ENCODE measurements at places on chromosomes 16 and 17.
A peak's percentile ranks its signal among the peaks of the same experiment; 100 is the strongest.

- DNase-seq: no peak
Measured at GRCh38 chr17:83050651-83051395, 28.6 kb upstream of the METRNL start.

DNA sequence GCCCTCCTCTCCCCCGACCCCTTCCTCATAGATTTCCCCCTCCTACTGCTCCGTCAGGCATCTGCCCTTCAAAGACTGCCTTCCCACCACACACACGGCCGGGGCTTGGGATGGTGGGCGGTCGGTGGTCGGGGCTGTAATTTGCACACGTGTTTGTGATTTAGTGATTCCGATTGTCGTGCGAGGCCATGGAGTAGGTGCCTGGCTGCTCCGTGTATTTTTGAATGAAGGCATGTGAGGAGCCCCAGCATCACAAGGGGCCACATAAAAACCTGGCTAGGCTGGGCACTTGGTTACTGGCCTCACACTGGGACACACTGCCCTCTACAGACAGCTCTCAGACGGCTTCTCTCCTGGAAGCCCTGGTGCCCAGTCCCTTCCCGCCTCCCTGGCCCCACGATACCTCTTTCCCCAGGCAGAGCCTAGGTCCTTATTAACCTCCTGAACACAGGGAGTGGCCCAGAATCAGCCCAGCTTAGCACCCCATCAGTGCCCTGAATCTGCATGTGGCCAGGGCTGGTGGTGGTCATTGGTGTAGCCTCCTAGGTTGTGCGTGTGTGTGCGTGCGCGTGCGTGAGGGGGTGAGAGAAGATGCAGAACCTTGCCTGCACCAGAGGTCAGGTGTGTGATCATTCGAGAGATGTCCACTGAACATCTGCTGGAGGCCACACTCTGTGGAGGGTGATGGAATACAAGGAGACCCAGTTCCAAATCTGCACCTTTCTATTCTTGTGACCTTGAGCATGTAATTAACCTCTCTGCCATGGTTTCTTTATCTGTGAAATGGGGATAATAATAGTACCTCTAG lies 1.3 kb upstream of the SOCS1 start:
- DNase-seq: peak; percentile 58

DNA sequence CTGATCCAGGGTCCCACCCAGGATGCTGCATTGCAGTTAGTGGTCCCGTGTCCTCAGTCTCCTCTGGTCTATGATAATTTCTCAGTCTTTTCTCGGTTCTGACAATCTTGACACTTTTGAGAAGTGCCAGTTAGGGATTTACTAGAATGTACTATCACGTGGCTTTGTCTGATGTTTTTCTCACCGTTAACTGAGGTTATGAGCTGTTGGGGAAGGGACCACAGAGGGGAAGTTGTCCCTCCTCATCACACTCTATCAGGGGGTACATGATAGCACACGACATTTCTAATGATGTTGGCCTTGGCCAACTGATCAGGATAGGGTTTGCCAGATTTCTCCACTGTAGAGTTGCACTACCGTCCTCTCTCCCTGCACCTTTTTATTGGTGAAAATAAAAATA lies 250.9 kb upstream of the SDK2 start:
- no peak for DNase-seq

- no peak for DNase-seq
Measured at GRCh38 chr17:75950855-75951554, 10.2 kb upstream of the FBF1 start.

DNA sequence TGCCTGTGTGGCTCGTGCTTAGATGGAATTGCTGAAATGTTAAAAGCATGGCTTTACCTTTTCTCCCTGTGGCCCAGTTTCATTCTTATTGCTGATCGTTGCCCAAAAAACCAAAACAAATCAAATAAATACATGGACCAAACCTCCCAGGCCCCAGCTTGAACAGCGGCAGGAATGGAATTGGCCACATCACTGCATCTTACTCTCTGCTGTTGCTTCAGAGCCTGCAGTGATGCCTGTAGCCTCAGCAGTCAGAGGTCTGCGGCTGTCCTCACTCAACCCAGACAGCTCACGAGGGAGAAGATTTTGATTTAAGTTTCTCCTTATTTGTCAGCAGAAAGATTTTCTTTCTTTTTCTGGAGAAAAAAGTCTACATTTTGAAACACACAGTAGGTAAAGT lies 91.5 kb downstream of the NPIPB11 start:
- DNase-seq: no peak

DNA sequence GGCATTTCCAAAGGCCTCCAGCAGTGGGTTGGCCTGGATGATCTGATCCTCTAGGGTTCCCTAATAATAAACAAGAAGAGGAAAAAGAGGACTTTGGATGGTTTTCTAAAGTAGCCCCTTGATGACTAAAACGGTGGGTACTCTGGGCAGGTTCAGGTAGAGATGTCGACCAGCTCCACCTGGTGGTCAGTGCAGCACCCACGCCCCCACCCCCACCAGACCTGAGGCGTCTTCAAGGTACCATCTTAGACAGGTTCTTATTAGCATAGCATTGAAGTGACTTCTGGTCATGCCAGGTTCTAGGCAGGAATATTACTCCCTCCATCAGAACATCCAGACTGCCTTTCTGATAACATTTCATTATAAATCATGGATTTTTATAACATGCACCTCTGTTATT lies 15.0 kb downstream of the MYH13 start:
- DNase-seq: no peak

DNA sequence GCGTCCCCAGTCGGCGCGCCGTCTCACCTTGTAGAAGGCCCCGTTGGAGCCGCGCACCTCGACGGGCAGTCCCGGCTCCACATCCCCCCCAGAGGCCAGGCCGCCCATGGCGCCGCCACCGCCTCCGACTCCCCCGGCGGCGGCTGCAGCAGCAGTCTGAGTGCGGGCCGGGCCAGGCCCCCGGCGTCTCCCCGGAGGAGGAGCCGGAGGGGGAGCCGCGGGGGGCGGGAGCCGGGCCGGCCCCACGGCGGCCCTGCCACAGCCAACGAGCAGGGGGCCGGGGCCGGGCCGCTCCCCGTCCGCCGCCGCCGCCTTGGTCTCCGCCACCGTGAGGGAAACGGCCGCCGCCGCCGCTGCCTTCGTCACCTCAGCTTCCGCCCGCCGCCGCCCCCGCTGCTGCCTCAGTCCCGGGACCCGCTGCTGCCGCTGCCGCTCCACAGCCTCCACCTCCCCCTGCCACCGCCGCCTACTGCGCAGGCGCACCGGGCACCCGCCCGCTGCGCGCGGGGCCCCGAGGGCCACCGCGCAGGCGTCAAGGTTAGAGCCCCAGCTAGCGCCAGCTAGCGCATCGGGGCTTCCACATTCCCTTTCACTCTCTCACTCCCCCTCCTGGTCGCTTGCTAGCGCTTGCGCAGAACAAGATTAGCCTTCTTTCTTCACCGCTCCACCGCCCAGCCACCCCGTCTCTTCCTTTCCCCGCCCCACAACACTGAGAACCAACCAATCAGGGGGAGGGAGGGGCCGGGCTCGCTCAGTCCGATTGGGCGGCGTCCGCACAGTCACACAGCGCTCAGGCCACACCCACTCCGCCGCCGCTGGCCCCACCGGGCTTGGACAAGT lies at the start of gene FXR2:
Gene FXR2, minus strand, starts transcription at position 473 of the 840 bp plus-strand sequence. Its CDS starts 365 bp downstream, at position 108.
- peak; percentile 95 for DNase-seq

DNA sequence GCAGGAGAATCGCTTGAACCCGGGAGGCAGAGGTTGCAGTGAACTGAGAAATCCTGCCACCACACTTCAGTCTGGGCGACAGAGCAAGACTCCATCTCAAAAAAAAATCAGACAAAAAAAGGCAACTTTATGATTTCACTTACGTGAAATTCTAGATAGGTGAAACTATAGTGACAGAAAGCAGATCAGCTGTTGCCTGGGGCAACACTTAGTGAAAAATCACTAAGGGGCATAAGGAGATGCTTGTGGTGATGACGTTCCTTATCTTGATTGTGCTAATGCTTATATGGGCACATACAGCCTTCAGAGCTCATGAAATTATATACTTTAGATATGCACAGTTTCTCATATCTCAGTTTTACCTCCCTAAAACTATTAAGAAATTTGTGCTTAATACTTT lies 41.6 kb upstream of the SLC5A10 start:
- no peak for DNase-seq

GRCh38 chr16:22120440-22120839 lies 28.1 kb downstream of the VWA3A start:
- no peak for DNase-seq

DNA sequence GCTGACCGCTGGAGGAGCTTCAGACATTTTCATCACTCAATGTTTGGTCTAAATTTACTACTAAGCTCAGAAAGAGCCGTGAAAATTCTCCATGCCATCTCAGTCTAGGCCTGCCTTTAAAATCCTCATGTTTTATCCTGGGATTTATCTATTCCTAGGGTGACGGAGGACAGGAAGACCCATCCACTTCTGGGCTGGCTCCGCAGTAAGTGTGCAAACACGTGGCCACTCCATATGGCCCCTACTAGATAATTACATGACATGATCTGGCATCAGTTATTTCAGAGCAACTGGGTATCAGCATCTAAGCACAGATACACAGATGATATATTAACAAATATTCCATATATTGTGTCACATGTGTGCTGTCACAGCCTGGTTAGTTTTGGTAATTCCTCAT lies 77.8 kb upstream of the HS3ST4 start:
- no peak for DNase-seq

DNA sequence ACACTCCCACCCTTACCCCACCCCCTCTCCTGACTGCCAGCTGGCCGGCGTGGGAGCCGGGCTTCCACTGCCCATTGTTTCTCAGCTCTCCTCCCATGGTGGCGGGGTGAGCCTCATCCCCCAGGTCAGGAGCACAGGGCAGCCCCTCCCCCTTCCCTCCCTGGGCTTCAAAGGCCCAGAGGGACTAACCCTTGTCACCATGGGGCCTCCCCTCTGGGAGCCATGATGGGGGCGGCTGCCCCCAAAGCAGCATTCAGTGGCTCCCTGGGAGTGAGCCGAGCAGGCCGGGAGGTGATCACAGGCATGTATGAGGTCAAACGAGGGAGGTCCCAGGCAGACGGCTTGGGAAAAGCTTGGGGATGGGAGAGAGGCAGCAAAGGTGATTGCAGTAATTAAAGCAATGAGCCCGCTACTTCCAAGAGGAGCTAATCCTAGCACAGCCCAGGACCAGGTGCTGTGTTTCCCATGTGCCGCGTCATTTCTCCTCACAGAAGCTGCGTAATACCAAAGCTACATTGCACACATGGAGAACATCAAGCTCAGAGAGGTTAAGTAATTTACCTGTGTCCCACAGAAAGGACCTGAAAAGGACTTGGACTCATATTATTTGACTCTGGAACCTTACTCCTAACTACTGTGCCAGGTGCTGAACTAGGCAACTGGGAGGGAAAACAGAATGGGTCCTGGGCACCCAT lies 24.5 kb downstream of the CDK5RAP3 start:
- no peak for DNase-seq

GRCh38 chr17:4365628-4366326 lies 698 bp downstream of the UBE2G1 start:
- no peak for DNase-seq

- DNase-seq: no peak
Measured at GRCh38 chr17:66684731-66685130, 150.2 kb upstream of the CACNG5 start.

DNA sequence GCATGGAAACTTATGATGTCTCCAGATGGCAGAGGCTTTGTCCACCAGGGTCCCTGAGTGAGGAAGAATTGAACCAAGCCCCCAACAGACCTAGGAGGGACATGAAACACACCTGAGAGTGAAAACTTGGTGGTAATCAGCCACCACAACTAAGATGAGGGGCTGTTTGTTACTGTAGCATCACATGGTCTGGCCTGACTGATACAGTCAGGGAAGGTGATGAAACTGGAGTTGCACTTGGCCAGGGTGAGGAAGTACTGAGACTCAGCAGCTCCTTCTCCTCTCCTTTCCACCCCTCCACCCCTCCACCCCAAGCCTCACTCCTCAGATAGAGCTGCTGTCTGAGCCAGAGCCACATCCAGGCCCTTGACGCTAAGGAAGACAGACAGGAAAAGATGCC lies 37.2 kb downstream of the C16orf82 start:
- DNase-seq: no peak

DNA sequence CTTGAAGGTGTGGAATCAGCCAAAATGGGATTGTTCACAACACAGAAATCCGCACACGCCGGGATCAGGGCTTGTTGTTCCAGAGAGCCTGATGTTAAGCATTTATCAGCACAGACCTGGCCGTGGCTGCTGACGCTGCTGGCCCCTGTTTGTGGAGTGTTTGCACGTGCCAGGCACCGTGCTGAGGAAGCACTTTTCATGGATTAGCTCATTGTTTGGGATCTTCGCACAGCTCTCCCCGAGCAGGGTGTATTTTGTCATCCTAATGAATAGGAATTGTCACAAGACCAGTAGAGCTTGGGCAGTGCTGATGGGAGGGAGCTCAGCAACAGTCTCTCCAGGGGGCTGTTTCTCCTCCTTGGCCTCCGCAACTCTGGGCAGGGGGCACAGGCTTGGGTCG lies 160.4 kb upstream of the PLCG2 start:
- no peak for DNase-seq

DNA sequence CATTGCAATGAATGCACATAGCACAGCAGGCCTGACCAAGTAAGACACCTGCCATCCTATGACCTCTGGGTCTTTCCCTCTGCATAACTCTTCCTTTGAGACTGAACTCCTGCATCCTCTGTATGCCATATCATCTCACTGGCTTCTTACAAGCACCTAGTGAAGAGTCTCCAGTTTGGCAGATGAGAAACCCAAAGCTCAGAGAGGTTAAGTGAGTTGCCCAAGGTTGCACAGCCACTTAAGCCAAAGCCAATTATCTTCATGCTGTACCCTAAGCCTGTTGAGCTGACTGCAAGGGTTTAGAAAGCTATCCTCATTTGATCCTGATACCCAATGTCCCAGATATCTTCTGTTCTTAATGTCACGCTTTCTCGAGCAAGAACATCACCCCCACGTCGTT lies 35.2 kb downstream of the TMEM186 start:
- DNase-seq: no peak

- DNase-seq: no peak
Measured at GRCh38 chr17:11825572-11826209, 171.6 kb downstream of the ZNF18 start.

DNA sequence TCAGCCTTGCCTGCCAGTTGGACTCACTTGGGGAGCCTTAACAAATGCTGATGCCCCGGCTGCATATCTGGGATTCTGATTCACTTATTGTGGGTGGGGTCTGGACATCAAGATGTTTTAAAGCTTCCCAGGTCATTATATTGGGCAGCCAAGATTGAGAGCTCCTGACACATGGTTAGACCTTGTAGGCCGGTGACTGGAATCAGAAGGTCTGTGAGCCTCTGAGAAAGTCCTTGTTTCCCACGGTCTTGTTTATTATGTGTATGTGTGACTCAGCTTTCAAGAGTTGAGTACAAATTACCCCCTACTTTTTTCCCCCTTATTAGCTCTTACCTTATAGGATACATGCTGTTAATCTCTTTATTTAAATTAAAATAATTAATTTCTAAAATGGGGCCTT lies 103.5 kb downstream of the ABCC1 start:
- DNase-seq: no peak

Data from HS-27A (cell line).